Jurkat, Clone E6-1 (cell line): ENCODE measurements at places on chromosomes 1 and 21.

- no peak for DNase-seq
Observed at GRCh38 chr1:99534638-99534930, 111.3 kb upstream of the PALMD start.

- DNase-seq, result no peak
Observed at GRCh38 chr1:63362073-63362472, 5.4 kb upstream of the ALG6 start.

- DNase-seq, result no peak
Observed at GRCh38 chr1:97538113-97538512, 382.7 kb downstream of the DPYD start.

DNA sequence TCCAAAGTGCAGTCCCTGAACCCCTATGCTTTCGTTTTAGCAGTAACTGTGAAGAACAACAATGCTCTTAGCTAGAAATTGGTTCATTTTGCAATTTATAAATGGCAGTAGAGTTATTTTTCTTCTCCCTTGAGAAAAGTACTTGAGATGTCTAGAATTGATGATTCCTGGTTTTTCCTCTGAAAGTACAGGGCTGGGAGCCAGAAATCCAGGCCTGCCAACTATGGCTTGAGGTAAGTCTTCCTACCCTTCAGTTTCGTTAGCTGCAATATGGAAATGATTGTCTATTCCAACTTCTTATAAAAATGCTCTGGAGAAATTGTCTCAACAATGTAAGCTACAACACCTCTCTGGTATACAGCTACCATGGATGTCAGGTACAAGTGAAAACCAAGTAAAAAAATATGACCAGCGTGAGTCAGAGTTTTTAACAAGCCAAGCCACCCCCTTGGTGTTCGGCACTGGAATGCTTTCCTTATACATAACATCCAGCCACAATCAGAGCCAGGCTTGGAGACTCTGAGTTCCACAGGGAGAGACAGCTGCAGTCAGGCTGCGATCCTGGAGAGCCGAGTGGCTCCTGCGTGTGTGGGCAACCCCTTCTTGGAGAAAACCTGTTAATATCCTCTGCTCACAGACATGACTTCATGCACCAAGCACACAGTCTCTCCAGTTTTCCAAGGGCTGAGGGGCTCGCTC is 22.0 kb downstream of the TSPAN2 start:
- no peak for DNase-seq

- DNase-seq, result peak; percentile 75
Observed at GRCh38 chr21:36125512-36126207, 9.2 kb upstream of the CBR3 start.

DNA sequence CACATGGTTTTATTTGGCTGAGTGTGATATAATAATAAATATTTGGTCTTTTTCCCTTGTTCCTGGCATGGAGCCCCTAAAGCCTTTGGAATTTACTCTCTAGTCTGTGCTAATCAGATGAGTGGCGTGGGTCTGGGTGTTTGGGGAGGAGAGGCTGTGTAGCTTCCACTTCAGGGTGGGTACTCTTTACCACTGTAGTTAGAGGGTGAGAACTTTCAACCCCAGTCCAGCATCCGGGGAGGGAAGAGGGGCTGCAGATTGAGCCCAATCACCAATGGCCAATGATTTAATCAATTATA is 20.0 kb downstream of the USP25 start:
- DNase-seq, result no peak

DNA sequence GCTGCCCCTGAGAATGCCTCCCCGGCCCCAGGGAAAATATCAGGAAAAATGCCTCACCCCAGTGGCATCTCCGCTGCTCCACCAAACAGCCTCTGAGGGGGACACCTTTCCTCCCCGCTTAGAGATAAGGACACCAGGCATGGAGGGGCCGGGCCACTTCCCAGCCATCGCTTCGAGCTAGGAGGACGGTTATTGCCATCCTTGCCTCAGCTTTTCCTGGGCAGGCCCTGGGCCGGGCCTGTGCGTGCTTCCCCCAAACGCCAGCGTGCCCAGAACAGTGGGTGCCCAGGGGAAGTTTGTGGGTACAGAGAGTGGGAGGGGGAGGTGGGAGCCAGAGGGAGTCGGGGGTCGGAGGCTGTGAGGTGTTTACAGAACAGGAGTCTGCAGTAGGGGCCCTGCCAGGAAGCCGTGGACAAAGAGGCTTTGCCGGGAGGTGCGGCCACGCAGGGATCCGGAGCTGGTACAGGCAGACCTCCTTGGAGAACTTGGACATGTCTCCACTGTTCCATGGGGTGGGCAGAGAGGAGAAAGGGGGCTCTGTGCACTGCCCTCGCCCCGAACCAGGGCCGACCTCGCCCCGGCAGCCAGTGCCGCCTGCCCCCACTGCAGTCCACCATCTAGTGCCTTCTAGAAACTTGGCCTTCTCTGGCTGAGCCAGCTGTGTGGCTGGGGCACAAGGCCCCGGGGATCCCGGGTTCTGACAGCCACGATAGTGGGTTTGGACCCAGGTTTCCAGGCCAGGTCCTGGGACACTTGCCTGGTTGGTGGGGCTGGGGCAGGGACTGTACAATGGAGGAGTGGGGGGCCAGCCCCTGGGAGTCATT is 33.5 kb upstream of the TTC34 start:
- DNase-seq, result no peak
